ENCODE measurements at places on chromosomes 3 and 15.

DNA sequence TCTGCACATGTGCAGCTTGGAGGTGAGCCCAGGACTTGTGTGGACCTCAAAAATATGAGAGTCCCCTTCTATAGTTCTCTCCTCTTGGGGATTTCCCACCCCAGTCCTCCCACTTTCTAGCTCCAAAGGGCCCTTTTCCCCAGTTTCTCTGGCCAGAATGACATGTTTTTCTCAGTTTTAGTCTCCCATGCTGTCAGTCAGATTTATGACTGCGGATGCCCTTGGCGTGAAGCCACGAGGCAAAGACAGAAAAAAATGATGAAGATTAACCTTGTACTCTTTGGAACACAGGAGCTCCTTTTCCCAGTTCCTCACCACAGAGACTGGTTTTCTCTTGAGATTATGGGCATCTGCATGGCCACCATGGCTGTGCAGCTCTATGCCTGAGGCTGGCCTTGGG lies 72.0 kb upstream of the TTBK2 start:
- DNase-seq: no peak

DNA sequence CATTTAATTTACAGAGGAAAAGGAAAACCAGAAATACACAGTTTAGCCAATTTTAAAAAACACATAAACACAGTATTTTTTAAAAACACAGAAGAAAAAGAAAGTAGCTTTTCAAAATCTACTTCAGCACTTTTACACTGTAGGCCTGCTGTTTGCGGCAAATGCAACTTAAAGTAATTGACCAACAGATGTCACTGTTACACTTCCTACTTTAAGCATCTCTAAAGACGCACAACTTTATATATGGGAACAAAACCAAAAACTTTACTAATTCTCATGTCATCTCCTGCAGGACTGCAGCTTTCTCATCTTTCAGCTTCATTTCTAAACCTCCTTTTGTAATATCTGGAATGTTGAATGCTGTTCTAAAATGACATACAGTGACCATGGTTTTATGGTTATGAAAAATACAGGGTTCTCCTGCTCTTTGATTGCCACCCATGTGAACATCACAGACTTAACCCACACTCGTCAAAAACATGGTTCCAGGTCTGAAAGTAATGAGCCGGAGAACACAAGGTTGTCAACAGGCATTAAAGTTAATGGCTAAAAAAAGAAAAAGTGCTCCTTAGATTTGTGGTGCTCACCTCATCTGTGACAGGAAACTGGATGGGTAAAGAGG lies 107.9 kb downstream of the FMN1 start:
- no peak for DNase-seq

GRCh38 chr3:197736010-197736490 lies 654 bp downstream of the RUBCN start:
- peak; percentile 34 for DNase-seq

DNA sequence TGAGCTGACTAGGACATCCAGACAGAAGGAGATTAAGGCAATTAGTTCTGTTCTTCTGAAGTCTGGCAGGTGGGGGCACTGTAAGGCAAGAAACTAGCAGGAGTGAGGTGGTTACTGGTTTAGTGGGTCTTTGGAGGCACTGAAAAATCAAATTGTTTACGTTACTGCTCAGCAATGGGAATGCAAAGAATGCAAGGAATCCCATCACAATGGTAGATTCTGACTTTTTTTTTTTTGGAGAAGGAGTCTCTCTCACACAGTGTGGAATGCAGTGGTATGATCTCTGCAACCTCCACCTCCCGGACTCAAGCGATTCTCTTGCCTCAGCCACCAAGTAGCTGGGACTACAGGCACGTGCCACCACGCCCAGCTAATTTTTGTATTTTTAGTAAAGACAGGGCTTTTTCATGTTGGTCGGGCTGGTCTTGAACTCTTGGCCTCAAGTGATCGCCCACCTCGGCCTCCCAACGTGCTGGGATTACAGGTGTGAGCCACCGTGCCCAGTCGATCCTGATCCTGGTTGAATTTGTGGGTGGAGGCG lies 16.4 kb downstream of the FAM107A start:
- DNase-seq: no peak

DNA sequence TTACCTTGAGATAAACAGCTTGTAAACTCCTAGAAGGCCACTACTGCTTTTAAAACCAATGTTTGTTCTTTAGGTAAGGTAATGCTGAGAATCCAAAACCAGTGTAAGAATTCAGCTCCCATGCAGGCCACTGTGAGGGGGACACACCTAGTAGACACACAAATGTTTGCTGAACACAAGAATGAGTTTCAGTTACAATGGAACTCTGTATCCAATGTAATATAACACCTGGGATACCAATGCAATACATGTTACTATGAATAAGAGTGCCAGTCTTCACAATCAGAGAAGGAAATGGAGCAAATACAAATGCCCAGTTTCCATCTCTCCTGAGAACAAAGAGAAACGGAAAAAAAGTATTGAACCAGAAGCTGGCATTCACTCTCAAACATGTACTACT lies 65.9 kb downstream of the IGF2BP2 start:
- DNase-seq: no peak

DNA sequence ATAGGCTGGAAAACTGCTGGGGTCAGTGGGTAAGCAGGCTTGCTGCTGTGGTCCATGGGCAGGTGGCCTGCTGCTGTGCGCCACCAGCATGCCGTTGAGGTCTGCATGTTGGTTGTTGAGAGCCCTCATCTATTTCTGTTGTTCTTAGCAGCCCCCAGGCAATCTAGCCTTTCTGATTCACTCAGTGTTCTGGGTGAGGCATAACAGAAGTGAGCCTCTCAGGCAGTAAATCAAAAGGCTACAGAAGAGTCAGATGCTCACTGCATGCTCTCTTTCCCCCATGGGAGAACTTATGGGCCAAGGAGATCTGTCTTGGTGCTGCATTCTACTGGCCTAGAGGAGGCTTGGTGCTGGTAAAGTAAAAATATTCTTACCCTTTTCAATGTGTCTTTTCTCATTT lies 67.8 kb upstream of the ATP10A start:
- DNase-seq: no peak

- DNase-seq: no peak
These were observed 318.0 kb upstream of the LMCD1 start for GRCh38 chr3:8183627-8184026.

GRCh38 chr15:84917452-84917851 lies 33.0 kb downstream of the SLC28A1 start:
- no peak for DNase-seq
